NCI-H187 (cell line): ENCODE measurements at places on chromosomes 2 and 18.

DNA sequence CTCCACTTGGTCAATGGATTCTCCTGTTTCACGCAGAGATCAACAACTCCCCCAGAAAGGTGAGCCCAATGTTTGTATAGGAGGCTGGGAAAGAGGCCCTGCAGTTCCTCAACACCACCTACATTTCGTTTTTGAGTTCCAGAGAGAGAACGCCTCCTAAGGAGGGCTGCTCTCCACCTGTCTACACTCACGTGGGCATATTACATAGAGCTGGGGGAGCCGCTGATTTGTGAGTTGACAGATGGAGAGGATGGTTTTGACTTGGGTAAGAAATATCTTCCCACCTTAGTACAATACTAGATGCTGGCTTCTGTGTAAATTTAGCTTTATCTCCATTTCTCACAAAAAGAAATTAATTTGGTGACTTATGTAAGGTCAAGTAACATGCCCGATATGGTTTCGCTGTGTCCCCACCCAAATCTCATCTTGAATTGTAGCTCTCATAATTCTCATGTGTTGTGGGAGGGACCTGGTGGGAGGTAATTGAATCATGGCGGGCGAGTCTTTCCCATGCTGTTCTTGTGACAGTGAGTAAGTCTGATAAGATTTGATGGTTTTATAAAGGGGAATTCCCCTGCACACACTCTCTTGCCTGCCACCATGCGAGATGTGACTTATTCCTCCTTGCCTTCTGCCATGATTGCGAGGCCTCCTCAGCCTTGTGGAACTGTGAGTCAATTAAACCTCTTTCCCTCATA is 274.5 kb upstream of the PXDN start:
- DNase-seq, result no peak

DNA sequence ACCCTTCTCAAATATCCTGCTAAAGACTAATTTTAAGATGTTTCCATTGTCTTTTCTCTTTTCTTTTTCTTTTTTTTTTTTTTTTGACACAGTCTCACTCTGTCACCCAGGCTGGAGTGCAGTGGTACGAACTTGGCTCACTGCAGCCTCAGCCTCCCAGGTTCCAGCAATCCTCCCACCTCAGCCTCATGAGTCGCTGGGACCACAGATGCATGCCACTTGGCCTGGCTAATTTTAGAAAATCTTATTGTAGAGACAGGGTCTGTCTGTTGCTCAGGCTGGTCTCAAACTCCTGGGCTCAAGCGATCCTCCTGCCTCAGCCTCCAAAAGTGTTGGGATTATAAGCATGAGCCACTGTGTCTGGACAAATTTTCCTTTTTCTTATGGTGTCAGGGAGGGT is 167.5 kb downstream of the MCFD2 start:
- no peak for DNase-seq

DNA sequence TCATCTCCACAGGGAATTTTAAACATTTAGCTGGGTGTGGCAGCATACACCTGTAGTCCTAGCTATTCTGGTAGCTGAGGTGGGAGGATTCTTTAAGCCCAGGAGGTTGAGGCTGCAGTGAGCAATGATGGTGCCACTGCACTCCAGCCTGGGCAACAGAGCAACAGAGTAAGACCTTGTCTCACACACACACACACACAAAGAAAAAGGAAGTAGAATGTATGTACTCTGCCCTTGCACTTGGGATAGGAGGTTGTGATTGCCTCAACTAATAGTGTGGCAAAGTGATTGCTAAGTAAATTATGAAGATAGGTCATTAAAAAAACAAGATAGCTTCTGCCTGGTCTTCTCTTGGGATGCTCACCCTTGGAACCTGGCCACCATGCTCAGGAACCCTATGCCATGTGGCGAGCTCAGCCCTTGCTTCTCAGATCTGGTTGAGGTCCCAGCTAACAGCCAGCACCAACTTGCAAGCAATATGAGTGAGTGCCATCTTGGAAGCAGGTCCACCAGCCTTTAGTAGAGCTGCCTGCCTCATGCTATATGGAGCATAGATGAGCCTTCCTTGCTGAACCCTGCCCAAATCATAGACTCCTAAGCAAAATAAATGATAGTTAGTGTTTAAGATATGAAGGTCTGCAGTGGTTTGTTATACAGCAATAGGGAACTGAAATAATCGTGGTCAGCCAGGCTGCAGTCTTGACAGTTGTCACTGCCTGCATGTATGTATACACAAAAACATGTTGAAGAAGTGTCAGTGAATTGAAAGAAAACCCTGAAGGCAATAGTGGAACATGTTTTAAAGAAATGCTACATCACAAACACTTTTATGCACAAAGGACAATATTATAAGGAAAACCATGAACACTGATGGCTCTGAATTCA is 30.1 kb upstream of the PNO1 start:
- DNase-seq, result no peak

DNA sequence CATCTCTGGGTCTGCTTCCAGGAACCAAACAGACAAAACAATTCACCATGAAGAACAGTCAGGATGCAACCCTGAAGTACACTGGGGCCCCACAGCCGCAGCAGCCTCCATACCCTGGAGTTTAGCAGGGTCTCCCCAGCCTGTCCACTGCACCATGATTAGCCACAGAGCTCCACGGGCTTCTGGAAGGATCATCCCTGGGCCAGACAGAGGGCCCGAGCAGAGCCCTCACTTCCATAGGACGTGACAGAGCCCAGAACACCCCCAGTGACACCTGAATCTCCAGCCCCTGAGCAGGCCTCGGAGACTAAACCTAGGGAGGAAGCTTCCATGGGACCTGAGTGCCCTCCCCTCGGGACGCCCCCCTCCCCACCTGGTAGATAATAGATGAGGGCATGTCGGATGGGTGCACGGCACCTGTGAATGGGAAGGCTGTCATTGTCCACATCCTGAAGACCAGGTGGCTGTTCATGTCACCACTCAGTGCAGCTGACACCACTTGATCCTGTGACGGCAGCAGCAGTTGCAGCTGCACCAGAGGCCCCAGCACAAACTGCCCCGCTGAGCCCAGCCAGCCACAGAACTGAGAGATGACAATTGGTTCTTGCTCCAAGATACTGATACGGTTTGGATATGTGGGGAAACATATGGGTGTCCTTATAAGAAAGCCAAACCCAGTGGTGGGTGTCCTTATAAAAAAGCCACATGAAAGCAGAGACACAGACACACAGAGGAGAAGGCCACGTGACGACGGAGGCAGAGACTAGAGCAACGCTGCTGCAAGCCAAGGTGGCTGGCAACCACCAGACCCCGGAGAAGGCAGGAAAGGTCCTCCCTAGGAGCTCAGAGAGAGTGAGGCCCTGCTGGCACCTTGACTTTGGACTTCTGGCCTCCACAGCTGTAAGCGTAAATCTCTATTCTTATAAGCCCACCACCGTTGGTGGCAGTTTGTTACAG is 23.2 kb downstream of the KIF1A start:
- DNase-seq, result no peak

- DNase-seq, result no peak
These were observed 125.5 kb downstream of the IRS1 start for GRCh38 chr2:226674123-226674522.

DNA sequence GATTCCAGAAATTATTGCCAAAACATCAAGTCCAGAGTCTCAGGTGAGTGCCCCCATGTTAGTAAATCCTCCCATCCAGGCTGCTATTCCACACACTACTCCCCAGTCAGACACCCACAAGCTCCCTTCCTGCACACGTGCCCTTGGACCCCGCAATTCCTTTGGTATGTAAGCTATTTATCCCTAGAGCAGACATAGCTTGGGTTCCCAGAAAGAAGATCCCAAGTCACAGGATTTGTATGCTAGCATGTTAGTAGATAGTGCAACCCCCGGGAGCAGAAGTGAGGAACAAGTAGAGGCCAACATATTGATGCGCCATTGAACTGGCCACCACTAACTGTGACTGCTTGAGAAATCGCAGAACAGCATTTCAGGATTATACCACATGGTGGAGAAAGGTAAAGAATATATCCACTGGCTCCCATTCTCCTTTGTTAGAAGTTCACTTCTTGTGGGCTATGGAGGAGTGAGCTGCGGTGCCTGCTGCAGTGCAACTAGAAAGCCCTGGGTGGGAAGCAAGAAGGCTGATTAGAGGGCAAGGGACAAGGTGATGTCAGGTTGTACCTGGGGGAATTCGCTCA is 137.5 kb upstream of the CHAC2 start:
- DNase-seq, result no peak

GRCh38 chr2:78127424-78127823 is 605.2 kb upstream of the LRRTM4 start:
- DNase-seq, result no peak

- no peak for DNase-seq
These were observed 463.1 kb downstream of the TSN start for GRCh38 chr2:122218596-122218995.

DNA sequence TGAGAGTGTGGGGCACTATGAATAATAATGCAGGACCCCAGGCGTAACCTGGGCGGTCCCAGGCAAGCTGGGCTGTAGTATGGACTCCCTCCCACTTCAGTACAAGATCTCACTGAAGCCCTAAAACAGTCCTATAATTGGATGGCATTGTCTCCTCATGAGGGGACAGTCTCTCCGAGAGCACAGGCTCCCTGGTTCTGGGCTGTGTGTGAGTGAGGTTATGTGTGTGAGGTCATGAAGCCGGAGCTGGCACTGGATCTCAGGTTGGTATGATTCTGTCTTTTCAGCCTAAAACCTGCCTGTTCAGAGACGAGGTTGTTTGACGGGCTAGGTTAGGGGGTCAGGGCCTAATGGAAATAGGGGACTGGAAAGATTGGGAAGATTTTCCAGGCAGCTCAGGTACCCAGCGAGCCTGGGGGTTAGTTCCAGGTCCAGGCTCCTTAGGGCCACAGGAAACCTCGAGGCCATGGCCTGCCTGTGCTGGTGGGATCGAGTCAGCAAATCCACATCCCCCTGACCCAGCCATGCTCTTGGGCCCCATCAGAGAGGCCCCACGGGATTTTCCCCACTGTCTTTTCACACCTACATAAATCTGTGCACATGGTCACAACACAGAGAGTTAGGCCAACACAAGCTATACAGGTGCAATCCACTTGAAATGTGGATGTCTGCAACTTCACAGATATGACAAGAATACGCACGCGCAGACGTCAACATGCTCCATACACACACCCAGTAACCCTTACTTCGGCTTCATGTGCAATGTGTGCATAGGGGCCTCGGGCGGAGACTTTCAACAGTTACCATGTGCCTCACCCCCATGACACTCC is 94.8 kb downstream of the INHBB start:
- no peak for DNase-seq

- no peak for DNase-seq
These were observed 281.9 kb downstream of the NDUFA10 start for GRCh38 chr2:239743206-239743605.

GRCh38 chr2:104849618-104850141 is 4.2 kb upstream of the POU3F3 start:
- no peak for DNase-seq

DNA sequence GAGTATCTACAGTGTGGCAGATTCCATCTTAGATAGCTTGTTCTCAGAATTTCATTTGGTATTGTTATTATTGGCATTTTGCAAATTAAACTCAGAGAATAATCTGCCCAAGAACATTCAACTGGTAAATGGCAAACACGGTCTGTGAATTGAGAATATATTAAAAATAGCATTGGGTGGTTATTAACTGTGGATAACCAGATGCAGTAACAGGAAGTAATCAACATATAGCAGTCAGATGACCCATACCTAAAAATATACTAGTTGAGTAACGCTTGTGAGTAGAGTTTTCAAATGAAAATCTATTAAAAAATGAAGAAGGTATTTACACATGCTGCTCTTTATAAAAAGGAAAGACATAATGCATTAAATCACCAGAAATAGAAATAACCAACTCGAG is 129.5 kb downstream of the ZNF804A start:
- DNase-seq, result no peak

DNA sequence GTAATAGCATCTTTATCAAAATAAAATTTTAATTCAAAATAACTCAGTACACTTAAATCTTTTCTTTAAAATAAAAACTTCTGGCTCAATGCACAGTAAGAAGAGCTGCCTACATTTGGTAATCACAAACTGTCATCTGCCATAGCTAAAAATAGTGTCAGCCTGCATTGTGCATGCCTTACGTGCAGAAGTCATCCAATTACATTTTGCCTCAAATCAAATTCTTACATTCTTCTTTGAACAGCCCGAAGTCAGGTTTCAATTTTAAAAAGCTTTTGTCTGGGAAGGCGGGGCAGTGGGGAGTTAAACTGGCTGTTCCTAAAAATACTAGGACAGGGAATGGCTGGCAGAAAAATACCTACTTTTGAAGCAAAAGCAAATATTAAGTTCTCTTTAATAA is 51.1 kb downstream of the RTN4 start:
- DNase-seq, result no peak

DNA sequence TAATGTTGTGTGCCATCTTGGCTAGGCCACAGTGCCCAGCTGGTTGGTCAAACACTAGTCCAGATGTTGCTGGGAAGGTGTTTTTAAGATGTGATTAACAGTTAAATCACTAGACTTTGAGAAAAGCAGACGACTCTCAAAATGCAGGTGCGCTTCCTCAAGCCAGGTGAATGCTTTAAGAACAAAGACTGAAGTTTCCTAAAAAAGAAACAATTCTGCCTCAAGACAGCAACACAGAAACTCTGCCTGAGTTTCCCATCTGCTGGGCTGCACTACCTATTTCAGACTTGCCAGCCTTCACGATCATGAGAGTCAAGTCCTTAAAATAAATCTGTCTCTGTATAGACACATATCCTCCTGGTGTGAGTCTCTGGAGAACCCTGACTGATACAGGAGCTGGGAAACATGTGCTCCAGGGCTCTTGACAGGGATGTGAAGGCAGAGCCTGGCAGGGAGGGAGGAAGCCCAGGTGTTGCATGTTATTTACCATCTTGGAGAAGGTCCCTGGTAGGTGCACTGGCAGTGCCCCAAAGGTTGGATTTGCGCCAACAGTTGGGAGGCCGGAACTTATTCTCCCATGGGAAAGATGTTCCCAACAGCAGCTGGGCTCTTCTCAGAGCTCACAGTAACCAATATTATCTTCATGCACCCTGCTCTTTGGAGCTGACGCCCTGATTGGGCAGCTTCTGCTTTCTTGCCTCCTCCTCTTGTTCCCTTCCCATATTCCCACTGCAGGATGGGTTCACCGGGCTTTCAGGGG is 43.9 kb downstream of the ST6GAL2 start:
- no peak for DNase-seq
